ENCODE measurements at places on chromosomes 1 and 21.

DNA sequence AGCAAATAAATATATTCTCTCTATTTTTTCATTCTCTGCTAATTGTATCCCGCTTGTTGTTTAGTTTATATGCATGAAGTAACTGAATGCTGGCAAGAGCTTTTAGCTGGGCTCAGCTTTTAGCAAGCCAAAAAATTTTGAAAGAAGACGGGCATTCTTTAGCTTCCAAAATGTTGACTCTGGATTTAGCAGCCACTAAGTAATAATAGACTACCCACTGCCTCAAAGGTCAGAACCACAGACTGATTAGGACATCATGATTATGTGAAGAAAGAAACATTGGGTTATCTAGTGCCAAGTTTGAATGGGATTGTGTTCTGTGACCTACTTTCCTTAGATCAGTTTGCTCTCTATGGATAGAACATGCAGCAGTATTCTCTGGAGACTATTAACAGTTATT, 80.3 kb upstream of the DPH5 start:
- no peak for DNase-seq

DNA sequence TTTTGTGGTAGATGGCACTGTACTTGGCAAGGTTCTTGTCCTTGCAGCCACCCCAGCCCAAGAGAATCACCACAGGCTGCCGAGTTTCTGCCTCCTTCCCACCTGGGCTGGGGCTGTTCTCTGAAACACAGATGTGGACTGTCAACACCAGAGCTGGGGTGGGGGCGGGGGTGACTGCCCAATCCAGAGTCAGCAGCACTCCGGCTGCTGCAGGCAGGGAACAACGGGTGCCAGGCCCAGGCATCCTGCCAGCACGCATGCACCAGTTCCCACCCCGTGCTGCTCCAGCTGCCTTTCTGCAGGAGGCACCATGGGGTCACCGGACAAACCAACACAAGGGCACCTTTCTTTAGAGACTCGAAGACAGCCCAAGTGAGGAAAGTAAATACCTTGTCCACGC, 14.1 kb downstream of the TMEM53 start:
- DNase-seq: no peak

DNA sequence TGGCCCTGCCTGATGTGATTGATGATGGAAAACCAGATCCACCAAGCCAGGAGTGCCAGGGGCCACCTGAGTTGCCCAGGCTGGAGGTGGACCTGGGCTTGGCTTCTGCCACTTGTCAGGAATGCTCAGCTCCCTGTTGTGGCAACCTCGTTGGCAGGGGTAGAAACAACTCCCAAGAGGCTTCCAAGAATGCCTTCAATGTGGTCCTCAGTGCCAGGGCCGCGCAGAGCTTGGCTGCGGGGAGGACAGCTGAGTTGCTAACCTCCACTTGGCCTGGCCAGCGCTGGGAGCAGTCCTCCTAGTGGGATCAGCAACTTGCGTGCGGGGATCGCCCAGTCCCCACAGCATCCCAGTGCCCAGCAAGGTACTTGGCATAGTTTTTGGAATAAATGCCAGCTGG, 9.0 kb downstream of the MYOM3 start:
- DNase-seq: no peak

- DNase-seq: no peak
Observed at GRCh38 chr1:54378874-54379554, 27.2 kb downstream of the SSBP3 start.

DNA sequence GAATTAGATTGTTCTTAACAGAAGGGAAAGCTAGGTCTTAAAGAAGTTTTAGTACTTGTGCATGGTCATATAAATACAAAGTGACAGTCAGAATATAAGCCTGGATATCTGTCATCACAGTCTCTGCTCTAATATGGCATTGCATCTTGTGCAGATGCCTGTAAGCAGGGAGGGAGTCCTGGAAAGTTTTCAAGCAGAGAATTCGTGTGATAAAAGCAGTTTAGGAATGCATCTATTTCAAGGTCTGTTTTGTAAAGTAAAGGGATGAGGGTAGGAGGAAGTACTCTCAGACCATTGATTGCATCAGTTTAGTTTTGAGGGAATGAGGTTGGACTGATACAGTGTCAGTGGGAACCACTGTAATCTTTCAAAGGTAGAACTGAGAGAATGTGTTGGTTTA, 30.6 kb downstream of the IARS2 start:
- DNase-seq: peak; percentile 29

DNA sequence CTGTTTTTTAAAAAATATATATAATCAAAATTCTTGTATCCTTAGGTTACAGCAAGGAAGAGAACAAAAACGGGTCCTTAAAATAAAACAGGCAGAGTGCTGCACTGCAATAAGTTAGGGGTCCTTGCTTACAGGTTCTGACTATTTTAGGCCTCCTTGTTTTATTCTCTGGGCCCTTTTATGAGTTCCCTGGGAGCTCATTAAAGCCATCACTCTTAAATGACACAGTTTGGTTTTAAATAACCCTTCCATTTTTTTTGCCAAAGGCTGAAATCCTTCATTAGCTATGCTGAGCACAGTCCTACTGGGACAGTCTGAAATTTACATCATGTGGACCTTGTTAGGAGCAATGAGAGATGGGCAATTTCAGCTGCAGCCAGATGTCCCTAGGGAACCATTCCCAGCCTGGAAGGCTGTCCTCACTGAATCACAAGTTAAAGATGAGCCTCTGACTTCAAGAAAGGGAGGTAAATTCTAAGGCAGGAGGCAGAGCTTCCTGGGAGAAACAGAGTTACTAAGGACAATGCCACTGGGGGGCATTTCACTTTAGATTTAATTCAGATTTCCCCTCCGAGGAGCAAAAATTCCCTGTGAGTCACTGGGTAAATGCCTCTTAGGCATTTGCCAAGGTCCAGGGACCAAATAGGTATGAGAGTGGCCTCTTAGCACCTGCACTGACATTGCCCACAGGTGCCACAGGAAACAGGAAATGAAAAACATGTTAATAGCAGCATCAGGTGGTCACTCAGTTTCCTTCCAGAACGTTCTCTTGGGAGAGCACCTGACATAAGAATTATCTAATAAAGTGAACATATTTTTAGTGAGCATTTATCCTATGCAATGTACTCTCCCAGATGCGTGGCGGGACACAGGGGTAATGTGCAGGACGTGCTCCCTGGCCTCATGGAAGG, 3.8 kb upstream of the MUL1 start:
- DNase-seq: no peak

GRCh38 chr1:54572542-54572850, 24.5 kb downstream of the ACOT11 start:
- DNase-seq: no peak

- peak; percentile 44 for DNase-seq
Observed at GRCh38 chr21:17784604-17785402, 34.4 kb downstream of the C21orf91 start.

GRCh38 chr1:182080040-182080439, 18.5 kb upstream of the ZNF648 start:
- DNase-seq: peak; percentile 32

GRCh38 chr1:231420299-231420958, 1.7 kb downstream of the EGLN1 start:
- peak; percentile 67 for DNase-seq

DNA sequence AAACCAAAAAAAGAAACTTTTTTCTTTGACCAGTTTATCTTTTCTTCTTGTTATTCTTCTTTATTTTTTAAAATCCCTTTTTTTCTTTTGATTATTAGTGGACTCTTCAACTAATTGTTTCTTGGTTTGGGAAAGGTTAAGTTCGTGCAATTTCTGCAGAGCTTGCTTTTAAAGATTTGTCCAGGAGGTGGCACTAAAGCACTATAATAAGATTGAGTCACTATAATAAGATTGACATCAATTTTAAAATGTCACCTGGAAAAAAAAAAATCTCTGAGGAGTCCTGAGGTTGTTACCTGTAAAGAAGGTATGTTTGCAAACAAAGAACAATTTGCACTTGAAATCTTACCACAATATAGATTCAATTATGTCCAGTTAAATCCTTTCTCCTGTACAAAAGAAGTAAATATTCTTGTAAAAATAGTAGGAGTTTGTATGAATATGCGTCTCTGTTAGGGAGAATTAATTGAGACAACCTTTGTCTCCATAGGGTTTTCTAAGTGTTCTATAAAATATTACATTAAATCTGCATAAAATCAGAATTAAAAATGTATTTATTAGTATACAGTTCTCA, 166.7 kb downstream of the ADGRL4 start:
- DNase-seq: peak; percentile 65

GRCh38 chr1:178371235-178371634, 125.5 kb downstream of the CLEC20A start:
- no peak for DNase-seq

- DNase-seq: peak; percentile 86
Observed at GRCh38 chr1:54227891-54228310, 27.9 kb downstream of the MRPL37 start.

GRCh38 chr21:29638138-29638537, 301.7 kb downstream of the GRIK1 start:
- DNase-seq: peak; percentile 22

DNA sequence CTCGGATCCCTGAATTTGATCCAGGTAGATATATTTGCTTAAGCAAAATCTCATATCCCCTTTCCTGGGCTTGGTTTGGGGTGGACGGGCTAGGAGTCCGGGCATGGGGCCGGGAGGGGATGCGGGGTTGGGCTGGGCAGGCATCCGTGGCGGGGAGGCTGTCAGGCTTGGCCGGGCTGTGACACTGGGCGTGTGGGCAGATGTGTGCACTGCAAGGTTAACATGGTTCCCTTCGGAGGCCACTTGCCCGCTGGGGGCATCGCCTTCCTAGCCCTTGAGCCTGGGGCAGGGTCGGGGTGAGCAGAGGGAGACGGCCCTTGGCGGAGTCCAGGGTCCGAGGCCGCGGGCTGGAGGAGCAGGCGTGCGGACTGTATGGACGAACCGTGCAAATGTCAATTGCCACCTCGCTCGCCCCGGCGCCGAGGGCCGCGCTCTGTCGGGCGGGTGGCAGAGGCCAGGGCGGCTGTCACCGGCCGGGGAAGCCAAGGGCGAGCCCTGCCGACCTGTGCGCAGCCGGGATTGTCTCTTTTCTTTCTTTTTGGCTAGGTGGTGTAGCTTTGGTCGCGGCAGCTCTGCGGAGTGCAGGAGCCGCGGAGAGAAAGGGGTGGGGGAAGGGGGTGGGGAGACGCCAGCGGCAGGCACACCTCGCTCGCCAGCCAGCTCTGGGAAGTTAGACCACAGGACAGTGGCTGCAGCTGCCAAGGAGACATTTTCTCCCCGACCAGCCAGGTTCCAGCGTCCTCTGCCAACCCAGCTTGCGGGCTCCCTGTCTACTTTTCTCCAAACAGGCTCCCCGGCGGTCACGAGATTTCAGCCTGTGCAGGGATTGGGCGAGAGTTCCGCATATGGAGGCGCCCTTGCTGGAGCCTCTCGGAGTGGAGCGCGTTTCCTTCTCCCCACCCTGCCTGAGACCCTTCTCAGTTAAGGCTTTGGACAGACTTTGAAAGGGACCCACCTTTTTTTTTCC, 1.3 kb downstream of the RCOR3 start:
- peak; percentile 78 for DNase-seq

- DNase-seq: no peak
Observed at GRCh38 chr1:223011505-223011856, 131.6 kb downstream of the TLR5 start.

DNA sequence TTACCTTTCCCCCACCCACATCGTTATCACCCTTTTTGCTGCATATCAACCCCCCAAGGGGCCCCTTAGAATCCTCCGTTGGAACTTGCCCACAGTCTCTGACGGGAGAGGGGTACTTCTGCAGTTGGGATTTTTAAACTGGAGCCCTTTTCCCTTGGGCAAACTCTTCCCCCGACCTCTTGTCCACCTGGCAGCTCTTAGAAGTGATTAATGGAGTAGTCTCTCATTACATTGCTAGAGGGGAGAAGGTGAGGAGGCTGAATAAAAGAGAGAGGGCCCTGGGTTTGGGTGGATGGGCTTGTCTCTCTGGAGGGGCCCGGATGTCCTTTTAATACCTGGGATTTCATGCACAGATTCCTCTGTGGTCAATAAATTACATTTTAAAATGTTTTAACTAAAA, 27.2 kb upstream of the TSPAN2 start:
- DNase-seq: no peak

DNA sequence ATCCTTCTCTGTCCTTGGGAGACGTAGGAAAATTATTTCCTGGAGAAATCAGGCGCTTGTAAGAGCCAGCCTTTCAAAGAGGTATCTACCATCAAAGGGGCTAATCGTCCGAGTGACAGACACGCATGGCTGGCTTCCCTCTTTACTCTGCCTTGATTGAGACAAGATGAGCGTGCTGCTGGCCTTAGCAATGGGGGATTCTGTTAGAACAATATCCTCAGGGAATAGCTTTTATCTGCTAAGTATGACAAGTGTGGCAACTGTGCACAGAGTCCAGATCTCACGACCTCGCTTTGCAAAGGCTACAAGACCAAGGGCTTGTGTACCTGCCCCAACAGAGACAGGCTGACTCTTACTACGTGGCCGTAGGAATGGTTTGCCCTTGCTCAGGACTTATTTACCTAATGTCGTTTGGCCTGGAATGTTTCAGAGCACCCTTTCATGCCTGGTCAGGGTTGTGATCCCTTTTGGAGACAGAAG, 417.1 kb downstream of the KIF26B start:
- no peak for DNase-seq

DNA sequence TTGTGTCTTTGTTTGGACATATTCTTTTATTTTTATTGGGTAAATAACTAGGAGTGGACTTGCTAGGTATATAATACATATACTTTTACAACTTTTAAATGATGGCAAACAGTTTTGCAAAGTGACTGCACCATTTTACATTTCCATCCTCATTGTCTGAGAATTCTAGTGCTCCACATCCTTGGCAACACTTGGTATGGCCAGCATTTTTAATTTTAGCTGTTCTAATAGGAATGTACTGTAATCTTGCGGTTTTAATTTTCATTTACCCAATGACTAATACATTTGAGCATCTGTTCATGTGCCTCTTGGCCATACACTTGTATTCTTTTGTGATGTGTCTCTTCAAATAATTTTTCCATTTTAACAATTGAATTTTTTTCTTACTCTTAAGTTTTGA, 37.0 kb upstream of the ATP6V1G3 start:
- no peak for DNase-seq

- no peak for DNase-seq
Observed at GRCh38 chr1:151860504-151861187, 7.1 kb upstream of the THEM5 start.

DNA sequence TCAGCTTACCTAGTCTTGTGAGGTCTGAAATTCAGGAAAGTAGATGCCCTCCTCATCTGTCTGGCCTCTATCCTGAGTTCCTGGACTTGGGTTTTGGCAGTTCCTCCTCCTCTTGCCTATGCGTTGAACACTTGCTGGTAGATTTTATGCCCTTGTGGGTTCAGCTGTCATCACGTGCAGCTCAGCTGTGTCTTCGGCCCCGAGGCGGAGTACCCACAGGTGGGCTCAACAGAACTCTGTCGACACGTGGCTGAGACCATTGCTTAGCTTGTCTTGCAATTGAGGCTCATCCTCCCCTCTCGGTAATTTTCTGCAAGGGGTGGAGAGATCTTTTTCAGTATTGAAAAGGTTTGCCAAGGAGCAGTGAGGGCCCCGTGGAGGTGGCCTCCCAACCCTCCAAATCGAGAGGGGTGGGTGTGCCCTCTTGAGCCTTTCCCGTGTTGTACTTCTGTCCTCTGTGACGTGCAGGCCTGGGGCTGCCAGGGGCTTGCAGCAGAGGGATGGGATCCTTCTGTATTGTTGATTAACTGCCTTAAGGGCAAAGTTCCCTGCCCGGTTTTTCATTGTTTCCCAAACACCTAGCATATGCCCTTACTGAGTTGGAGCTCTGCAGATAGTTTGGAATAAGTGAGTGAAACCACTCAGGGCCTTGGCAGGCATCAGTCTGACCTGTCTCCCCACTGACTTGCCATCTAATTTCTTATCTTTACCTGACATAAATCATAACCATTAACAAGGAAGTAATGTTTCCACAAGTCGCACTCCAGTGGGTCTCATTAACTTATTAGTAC, 2.9 kb downstream of the CENPS start:
- no peak for DNase-seq

All from suppressor macrophage (primary cell).